ENCODE measurements at places on chromosomes 5 and 9.

DNA sequence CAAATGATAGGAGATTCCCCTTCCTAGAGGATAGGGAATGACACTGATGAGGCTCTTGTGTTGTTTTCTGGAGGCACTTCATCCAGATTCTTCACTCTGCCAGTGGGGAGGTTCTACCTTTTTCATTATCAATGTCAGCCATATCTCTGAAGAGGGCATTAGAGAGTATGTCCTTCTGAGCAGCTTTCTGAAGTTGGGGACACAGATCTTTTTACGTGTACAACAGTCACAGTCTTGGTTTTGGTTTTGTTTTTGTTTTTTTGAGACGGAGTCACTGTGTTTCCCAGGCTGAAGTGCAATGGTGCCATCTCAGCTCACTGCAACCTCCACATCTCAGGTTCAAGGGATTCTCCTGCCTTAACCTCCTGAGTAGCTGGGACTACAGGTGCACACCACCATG lies 22.6 kb downstream of the CENPH start:
- DNase-seq, result no peak

- DNase-seq, result no peak
Measured at GRCh38 chr5:147863454-147864158, 14.9 kb upstream of the SCGB3A2 start.

- peak; percentile 23 for DNase-seq
Measured at GRCh38 chr5:15885156-15885555, 294.4 kb downstream of the MARCHF11 start.

DNA sequence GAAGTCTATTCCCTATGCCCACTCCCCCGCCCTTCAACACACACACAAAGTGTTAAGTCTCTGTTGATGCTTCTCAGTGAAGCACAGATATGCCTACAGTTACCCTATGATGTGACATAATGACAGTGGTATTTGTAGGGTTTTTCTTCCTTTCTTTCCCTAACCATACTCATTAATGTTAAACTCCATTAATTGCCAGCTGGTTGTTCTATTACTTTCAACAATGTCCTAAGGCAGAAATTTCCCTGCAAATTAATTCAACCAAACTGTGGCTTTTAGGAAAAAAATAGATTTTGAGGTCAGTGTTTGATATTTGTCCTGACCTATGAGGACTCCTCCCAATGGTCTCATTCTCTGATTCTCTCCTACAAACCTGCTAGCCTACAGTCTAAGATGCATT lies 38.2 kb upstream of the SLCO6A1 start:
- DNase-seq, result no peak

GRCh38 chr9:35563791-35564197 lies 41.3 kb upstream of the TESK1 start:
- peak; percentile 22 for DNase-seq

DNA sequence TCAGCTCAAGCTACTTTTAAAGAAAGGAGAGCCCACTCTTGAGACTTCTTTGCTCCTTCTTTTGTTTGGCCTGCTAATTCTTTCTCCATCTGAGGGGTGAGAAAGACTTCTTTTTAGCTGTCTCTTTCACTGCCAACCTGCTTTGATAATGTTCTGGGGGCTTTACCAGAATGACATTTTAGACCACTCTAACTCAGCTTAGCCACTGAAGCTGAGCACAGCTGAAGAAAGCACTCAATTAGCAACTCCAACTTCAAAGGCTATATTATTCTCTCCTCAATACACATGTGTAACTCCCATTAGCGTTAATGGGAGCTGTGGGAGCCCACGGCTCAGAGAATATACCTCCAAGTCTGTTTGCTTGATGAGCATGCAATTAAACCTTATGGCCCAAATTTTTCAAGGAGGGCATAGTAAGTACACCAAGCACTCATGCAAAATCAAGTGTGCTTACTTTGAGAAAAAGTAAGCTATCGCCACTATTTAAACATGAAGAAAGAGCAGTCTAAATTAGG lies 815.4 kb upstream of the DMAC1 start:
- no peak for DNase-seq

DNA sequence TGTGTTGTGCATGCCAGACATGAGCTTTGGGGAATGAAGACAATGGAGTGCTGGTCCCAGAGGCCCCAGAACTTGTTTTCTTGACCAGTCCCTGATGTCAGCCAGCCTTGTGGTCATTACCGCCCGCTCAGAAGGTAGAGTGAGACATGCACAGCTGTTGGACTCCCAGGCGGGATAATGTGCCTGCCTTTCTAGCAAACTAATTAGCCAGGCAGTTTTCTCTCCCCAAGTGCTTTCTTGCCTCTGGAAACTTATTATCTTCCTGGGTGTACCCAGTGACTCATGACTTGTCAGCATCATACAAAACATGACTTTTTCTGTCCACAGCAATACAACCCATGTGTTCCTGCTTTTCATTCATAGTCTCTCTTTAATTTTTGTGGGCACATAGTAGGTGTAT lies 131.1 kb downstream of the RMI1 start:
- peak; percentile 33 for DNase-seq

DNA sequence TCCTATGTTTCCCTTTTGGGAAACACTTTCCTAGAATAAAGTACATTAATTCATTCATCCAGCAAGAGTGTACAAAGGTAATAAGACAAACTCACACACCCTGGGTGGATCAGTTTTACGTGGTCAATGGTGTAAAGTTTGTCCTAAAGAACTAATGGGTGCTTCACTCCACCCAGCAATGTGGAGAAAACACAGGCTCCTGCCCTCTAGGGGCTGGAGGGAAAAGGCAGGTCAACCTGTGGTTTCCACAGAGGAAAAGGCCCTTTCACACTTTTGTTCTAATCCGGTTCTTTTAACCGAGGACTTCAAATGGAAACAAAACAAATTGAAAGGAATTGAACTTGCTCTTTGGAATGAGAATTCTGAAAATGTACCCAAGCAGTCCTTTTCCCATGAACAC lies 80.9 kb upstream of the SPOCK1 start:
- no peak for DNase-seq

DNA sequence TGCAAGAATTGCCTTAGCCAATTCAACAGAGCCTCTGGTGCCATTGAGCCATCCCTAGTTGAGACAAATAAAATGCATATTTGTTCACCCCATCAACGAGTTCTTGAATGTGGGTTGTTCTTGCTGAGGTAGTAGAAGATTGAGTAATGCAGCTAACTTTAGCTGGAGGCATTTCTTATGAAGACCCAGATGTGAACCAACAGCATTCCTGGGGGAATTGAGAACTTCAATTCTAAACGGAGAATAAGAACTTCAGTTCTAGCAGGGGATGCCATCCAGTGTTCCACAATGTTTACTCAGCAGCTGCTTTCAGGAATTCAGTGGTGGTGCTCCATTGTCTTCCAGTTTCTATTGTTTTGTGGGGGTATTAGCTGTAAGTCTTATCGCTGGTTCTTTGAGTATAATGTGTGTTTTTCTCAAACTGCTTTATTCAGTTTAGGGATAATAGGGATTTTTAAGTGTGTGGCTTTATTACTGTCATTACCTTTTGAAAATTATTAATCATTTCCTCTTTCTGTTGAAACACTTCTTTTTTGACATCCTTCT lies 1968.2 kb upstream of the NUDT12 start:
- no peak for DNase-seq

- peak; percentile 10 for DNase-seq
Measured at GRCh38 chr9:107566611-107567061, 77.1 kb upstream of the KLF4 start.

- peak; percentile 73 for DNase-seq
Measured at GRCh38 chr5:38994324-38994927, 79.8 kb downstream of the RICTOR start.
